IPS DF 6.9 (cell line): ENCODE measurements at places on chromosomes 13 and 19.
A peak's percentile ranks its signal among the peaks of the same experiment; 100 is the strongest.

DNA sequence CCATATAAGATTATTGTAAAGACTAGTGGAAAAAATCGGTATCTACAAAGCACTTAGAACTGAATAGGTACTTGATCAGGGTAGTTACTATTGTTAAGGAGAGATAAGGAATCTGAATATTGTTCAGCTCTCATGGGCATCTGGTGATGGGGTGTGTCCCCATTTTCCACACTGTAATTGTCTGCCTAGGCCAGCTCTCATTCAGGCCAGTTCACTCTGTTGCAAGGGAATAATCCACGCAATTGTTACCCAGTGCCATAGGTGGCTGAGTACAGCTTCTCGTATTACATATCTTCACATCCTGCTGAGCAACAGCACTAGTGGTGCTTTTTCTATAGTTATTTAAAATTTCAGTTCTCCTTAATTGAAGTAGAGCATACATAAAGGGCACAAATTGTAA is 45.6 kb upstream of the C13orf42 start:
- DNase-seq = no peak
- H3K4me1 ChIP-seq = peaks cover 2% of the 10 kb centered on the region; the same call in 1 of the 2 replicates
- no peak overlapping the region for H3K4me3 ChIP-seq
- H3K36me3 ChIP-seq = no peaks in the 10 kb centered on the region

DNA sequence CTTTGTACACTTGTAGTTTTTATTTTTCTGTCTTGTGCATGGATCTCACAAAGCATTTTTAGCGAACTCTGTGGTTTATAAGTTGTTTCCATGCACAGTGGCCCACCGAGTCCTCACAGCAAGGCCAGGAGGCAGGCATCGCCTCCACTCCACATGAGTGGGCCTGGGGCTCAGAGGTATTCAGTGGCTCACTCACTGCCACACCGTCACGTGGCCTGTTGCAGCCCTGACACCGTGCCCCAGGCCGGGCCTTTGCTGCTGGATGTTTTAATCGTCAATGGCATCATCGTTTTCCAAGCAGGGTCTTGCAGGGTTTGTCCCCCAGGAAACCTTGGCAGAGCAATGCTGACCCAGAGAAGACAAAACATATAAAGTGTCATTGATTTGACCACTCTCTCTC is 59.8 kb downstream of the SPACA7 start:
- DNase-seq = no peak
- H3K36me3 ChIP-seq = no peaks in the 10 kb centered on the region
- H3K4me3 ChIP-seq = no peak overlapping the region
- H3K27me3 ChIP-seq = no peaks in the 10 kb centered on the region
- H3K4me1 ChIP-seq = no peaks in the 10 kb centered on the region
- no peak overlapping the region for H3K27ac ChIP-seq

DNA sequence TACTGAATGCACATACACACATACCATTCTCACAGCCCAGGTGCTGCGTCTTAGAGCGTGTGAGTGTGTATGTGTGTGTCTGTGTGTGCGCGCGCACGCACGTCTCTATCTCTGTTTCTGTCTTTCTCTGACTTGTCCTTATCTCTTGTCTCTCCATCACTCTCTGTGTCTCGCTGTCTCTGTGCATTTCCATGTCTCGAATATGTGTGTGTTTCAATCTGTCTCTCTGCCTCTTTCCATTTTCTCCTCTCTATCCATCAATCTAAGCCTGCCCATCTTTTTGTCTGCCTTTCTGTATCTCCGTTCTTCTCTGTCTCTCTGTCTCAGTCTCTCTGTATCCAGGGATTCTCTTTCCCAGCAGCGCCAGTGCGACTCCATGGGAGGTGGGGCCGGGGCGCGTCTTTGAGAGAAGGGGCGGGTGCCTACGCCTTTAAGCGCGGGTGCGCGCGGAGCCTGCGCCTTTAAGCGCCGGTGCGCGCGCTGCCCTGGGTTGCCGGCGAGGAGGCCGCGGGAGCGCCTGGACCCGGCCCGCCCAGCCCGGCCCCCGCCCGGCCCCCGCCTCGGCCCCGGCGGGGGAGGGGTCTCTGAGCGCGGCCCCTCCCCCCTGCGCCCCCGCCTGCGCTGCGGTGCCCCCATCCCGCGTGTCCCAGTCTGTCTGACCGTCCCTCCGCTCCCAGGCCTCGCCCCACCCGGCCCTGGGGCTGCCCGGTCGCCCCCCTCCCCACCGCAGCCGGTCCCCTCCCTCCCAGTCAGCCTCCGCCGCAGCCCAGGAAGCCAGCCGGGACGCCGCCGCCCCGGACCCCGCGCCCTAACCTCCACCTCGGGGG is at the start of gene LRFN3:
Gene LRFN3, plus strand, starts transcription at position 464 of the 827 bp plus-strand sequence. CDS start 3,052 bp downstream, outside the sequence.
- H3K4me3 ChIP-seq = peak within 1 kb of the TSS; percentile 74
- no peak within 1 kb of the TSS for H3K27ac ChIP-seq
- H3K36me3 ChIP-seq = peaks cover 6% of the 10 kb centered on the region; the same call in 1 of the 2 replicates
- 0 out of 2 replicates have a peak, but pooled peaks cover 2% of the 10 kb centered on the region for H3K4me1 ChIP-seq
- H3K27me3 ChIP-seq = no peaks in the 10 kb centered on the region

- peak overlapping the region; percentile 53; the same call in 1 of the 2 replicates for H3K4me3 ChIP-seq
- DNase-seq = no peak
- no peaks in the 10 kb centered on the region for H3K27me3 ChIP-seq
- no peaks in the 10 kb centered on the region for H3K4me1 ChIP-seq
These were observed 14.1 kb upstream of the TNFSF9 start for GRCh38 chr19:6516659-6517291.

DNA sequence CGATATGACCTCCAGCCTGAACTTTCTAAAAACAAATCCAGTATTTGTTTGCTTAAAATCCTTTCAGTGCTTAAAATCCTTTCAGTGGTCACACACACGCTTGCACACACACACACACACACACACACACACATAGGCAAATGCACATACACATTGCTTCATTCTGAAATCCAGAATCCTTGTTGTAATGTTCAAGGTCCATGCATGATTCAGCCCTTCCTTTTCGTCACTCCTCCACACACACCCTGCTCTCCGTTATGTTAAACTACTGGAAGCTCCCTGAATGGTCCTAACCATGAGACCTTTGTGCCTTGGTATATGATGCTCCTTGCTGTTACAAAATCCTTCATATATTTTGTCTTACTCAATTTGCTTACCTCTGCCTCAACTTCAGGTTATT is 44.9 kb downstream of the SERTM1 start:
- no peaks in the 10 kb centered on the region for H3K27me3 ChIP-seq
- no peak overlapping the region for H3K4me3 ChIP-seq
- H3K36me3 ChIP-seq = no peaks in the 10 kb centered on the region

DNA sequence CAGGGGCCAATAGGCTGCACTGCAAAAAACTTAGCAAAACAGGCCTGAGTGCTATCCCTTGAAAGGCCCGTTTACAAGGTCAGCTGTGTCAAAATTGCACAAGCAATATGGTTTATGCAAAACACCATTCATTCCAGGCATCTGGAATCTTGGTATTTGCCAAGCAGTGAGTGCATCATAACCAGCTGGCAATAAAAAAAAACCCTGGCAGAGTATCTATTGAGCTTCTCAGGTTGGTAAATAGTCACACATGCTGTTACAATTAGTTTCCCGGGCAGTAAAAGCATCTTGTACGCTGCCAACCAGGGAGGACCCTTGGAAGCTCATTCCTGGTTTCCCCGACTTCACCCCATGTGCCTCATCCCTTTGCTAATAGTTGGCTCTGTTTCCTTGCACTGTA is 21.3 kb downstream of the ZNF77 start:
- no peaks in the 10 kb centered on the region for H3K4me1 ChIP-seq
- H3K27me3 ChIP-seq = no peaks in the 10 kb centered on the region
- H3K27ac ChIP-seq = no peak overlapping the region
- no peak for DNase-seq
- no peaks in the 10 kb centered on the region for H3K36me3 ChIP-seq

GRCh38 chr19:7874897-7875273 is 695 bp upstream of the PRR36 start:
- H3K27ac ChIP-seq = no peak overlapping the region
- H3K27me3 ChIP-seq = no peaks in the 10 kb centered on the region
- no peak for DNase-seq
- H3K4me3 ChIP-seq = peak overlapping the region; percentile 46; the same call in 1 of the 2 replicates
- H3K4me1 ChIP-seq = peaks cover 7% of the 10 kb centered on the region

- H3K36me3 ChIP-seq = no peaks in the 10 kb centered on the region
- H3K27me3 ChIP-seq = no peaks in the 10 kb centered on the region
- no peak overlapping the region for H3K27ac ChIP-seq
- no peak for DNase-seq
These were observed 1623.1 kb downstream of the SLITRK5 start for GRCh38 chr13:89294115-89294867.

- H3K27me3 ChIP-seq = peaks cover 4% of the 10 kb centered on the region
- no peak for DNase-seq
- H3K27ac ChIP-seq = no peak overlapping the region
- no peak overlapping the region for H3K4me3 ChIP-seq
- H3K36me3 ChIP-seq = peaks cover 3% of the 10 kb centered on the region; the same call in 1 of the 2 replicates
- H3K4me1 ChIP-seq = peaks cover 1% of the 10 kb centered on the region; the same call in 1 of the 2 replicates
These were observed 29.2 kb upstream of the MPHOSPH8 start for GRCh38 chr13:19604306-19604705.

DNA sequence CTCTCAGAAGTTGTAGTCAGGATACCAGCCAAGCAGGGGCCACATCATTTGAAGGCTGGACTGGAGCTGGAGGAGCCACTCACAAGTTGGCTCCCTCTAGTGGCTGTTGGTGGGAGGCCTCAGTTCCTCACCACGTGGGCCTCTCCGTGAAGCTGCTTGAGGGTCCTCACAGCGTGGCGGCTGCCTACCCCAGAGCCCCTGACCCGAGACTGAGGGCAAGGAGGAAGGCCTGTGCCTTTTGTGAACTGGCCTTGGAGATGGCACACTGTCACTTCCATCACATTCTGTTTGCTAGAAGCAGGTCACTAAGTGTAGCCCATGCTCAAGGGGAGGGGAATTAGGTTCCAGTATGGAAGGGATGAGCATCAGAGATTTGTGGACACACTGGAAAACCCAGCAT is 14.6 kb downstream of the GNA11 start:
- 0 out of 2 replicates have a peak, but pooled peaks cover 3% of the 10 kb centered on the region for H3K4me1 ChIP-seq
- H3K27me3 ChIP-seq = no peaks in the 10 kb centered on the region
- DNase-seq = peak; percentile 71
- H3K36me3 ChIP-seq = peaks cover 3% of the 10 kb centered on the region; the same call in 1 of the 2 replicates
- H3K27ac ChIP-seq = no peak overlapping the region

- H3K27ac ChIP-seq = no peak overlapping the region
- H3K4me3 ChIP-seq = no peak overlapping the region
- no peaks in the 10 kb centered on the region; the same call in 1 of the 2 replicates for H3K4me1 ChIP-seq
- no peak for DNase-seq
- no peaks in the 10 kb centered on the region for H3K36me3 ChIP-seq
These were observed 3.1 kb downstream of the NXNL1 start for GRCh38 chr19:17457616-17458015.

GRCh38 chr19:55467236-55468053 is 2.9 kb upstream of the C19orf85 start:
- H3K27me3 ChIP-seq = no peaks in the 10 kb centered on the region
- H3K27ac ChIP-seq = no peak overlapping the region
- no peak overlapping the region for H3K4me3 ChIP-seq
- no peaks in the 10 kb centered on the region for H3K36me3 ChIP-seq
- DNase-seq = no peak

- H3K36me3 ChIP-seq = no peaks in the 10 kb centered on the region
- H3K4me1 ChIP-seq = no peaks in the 10 kb centered on the region
- no peaks in the 10 kb centered on the region for H3K27me3 ChIP-seq
These were observed 35.1 kb downstream of the RASA3 start for GRCh38 chr13:114097212-114097892.
